Esophagus muscularis mucosa (tissue), 4 donors: ENCODE measurements at places on chromosomes 2 and 18. TPM values are rescaled to one million over a fixed set of nuclear protein-coding genes. Genes with fewer than 3 reads are reported as not detected.

DNA sequence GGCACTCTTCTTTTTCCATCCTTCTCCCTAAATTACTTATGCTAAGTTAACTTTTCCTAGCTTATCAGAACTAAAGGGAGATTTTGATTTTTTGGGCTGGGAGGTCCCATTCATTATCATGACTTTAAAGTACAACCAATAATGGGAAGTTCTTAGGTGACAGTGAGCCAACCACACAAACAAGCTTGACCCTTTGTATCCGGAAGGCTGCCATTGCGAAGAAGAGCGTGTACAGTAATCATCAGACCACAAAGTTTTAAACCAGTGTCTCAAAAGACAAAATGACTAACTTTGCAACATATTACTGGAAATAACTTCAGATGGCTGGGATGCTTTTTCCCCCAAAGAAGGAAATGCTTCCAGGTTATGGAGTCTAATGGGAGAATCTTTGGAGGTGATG, 298.1 kb downstream of the TGIF1 start:
- no peak for DNase-seq

DNA sequence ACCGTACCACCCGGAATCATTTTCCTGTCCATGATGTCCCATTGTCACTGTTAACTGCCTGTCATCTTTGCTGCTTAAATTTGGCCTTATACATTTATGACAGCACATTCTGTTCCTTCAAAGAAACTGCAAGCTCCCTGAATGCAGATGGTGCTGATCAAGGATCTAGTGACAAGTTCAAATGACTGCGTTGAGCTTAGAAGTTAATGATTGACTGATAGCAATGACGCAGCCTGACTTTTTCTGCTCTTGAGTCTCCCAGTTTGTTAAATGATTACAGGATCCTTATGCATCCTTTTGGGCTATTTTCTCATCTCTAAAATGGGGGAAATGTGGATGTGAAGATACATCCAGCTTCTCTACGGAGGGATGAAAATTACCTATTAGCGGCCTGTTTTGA, 159.0 kb downstream of the DCC start:
- no peak for DNase-seq

- no peak for DNase-seq
Measured at GRCh38 chr2:188345020-188345419, 53.3 kb downstream of the GULP1 start.

- no peak for DNase-seq
Measured at GRCh38 chr2:138333677-138334076, 167.9 kb upstream of the SPOPL start.

GRCh38 chr2:36567711-36568408, 30.1 kb downstream of the FEZ2 start:
- no peak for DNase-seq

- DNase-seq: peak; percentile 89
Measured at GRCh38 chr18:61901323-61901986, 8.6 kb upstream of the RNF152 start.

GRCh38 chr2:24826773-24827145, 33.5 kb downstream of the CENPO start:
- no peak for DNase-seq

DNA sequence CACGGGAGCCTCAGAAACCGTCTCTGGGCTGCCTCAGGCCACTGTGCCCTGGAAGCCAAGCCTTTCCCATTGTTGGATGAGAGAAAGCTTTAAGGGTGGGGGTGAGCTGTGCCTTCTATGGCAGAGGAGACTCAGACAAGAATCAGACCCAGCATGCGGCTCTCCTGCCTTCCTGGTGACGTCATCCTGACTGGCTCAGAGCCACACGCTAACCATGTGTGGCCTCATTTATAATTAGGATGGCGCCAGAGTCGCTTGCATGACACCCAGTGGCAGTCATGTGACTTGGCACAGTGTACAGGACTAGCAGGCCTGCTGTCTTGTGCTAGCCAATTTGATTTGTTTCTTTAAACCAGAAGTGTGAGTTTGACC, 99.1 kb downstream of the SH3BP4 start:
- DNase-seq: peak; percentile 94

DNA sequence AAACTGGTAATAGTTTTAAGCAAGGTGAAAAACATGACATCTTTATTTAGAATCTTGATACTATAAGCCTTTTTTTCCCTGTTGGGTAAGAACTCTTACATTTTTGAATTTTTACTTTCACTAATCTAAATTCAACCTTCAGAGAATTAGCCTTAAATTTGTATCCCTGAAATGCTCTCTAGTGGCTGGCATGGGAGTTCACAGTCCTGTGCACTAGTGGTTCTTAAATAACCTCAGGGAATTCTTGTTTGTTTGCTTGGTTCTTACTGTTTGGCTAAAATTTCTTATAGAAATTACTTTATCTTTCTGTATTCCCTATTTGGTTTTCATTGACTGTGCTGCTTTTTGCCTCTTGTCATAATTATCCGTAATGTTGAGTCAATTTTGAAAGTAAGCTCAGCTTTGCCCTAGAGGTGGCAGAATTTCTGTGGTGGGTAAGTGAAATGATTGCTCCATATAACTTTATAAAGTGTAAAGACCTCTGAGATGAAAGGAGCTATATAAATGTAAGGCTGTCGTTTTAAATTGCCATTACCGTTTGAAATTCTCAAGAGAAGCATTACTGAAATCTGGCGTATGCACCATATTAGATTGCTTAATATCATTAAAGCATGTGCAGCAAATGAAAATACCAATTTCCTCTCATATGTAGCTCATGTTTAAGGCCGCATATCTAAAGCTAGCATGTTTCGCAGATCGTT, 391.3 kb upstream of the FIGN start:
- no peak for DNase-seq

- peak; percentile 79 for DNase-seq
Measured at GRCh38 chr2:238966072-238966937, 118.4 kb downstream of the TWIST2 start.

DNA sequence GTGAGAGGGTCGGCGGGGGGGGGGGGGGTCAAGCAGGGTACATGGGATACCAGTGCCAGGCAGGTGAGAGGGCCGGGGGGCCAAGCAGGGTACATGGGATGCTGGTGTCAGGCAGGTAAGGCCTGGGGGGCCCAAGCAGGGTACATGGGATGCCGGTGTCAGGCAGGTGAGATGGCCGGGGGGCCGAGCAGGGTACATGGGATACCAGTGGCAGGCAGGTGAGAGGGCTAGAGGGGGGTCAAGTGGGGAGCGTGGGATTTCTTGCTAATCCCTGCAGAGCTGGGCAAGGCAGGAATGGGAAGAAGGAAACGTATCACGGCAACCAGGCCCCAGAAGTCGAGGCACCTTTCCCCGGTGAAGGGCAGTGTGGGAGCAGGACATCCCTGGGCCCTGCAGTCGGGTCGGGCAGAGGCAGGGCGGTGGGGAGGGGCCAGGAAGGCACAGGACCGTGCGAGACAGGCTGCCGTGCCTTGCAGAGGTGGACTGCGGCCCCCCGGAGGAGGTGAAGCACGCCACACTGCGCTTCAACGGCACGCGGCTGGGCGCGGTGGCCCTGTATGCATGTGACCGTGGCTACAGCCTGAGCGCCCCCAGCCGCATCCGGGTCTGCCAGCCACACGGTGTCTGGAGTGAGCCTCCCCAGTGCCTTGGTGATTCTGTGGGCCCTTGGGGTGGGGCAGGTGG, 49.3 kb downstream of the MTERF4 start:
- DNase-seq: no peak

- no peak for DNase-seq
Measured at GRCh38 chr2:215439404-215439803, 3.5 kb upstream of the FN1 start.

DNA sequence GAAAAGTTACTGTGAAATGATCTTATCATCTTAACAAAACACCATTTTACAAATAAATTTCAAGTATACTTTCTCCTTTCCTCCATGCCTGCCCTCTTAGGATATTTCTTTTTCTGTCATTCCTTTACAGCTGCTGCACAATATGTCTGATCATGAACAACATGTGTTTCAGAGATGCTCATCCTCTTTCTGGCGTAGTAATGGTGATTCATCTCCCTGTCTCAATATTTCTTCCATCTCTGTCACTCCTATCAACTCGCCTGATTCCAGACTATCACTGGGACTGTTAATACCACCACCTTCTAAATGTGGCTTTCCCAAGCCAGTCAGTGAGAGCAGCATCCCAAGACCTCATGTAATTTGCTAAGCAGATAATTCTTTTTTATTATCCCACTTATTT, 290.5 kb downstream of the GULP1 start:
- DNase-seq: no peak

DNA sequence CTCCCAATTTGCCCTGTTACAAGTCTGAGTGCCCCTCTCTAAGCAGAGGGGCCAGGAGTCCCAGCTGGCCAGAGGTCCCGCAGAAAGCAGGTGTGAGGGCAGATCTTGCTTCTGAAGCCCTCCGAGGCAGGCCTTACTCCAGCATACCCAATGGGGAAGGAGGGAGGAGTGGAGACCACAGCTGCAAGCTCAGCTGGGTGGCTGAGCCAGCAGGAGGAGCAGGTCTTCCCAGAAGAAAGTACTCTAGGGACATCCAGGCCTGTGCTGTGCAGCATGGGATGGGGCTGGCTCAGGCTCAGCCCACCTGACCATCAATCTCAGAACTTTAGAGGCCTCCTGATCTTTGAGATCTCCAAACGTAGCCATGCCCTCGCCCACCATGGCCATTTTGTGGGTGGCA, 31.3 kb downstream of the PLB1 start:
- no peak for DNase-seq

DNA sequence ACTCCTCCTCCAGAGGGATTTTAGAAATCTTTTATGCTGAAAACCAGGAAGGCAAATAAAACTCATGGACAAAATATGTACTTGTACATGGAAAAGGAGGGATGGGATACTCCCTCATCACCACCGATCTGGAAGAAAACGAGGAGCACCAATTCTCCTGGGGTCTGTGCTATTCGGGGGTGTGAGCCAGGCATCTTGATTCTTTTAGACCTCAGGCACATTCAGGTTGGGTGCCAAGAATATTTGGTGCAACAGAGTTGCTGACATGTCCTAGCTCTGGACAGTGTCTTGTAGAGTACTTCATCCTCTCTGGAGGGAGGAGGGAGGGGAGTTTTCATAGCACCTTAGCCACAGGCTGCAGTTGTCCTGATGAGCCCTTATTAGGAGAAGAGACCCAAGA, 163.0 kb downstream of the PRKCE start:
- DNase-seq: no peak

DNA sequence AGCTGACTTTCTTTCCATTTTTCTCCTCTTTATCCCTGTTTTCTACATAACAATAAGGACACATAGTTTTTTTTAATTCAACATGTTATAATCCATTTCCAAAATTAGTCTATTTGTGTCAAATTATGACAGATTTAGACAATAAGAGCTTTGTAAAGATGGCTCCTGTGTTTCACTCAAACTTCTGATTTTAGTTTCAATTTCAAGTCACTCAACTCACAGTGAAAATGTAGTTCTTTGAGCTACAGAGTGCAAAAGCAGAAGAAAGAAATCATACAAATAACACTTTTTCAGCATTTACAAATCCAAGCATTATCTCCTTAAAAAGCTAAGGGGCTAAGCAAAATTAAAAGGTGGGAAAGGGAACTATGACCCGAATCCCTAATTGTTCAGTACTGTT, 340.7 kb upstream of the TRIB2 start:
- DNase-seq: no peak

- no peak for DNase-seq
Measured at GRCh38 chr2:46163804-46164528, 133.2 kb upstream of the EPAS1 start.

DNA sequence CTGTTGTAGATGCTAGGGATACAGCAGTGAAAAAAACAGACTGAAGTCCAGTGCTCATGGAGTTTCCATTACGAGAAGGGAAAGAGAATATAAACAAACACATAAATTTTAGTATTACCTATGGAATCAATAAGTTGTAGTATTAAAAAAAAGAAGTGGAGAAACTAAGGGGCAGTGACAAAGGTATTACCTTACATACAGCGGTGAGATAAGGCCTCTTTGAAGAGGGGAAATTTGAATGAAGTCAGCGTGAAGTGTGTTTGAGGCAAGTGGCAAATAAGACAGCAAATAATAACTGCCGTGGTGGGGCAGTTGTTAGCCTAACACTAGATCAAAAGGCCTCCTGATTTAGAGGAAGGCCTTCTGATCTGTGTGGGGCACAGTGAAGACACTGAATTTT, 57.9 kb downstream of the TLK1 start:
- DNase-seq: no peak

- DNase-seq: no peak
Measured at GRCh38 chr2:72185206-72185605, 37.5 kb upstream of the CYP26B1 start.

DNA sequence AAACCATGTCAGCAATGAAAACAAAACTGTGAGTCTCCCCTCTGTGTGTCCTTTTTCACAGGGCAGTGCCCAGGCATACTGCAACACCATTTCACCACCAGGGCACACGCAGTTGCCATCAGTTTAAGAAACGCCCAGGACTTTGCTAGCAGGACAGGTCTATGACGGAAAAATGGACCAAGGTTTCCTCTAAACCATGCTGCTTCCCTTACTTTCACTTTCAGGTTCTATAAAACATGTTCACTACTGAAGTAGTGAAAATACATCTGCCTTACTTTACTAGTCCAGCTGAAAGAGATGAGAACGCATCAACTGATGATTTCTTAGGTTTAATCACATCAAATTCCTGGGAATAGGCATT, 110.5 kb downstream of the TCF4 start:
- no peak for DNase-seq

- no peak for DNase-seq
Measured at GRCh38 chr18:13649397-13650390, 76.7 kb downstream of the FAM210A start.

- peak; percentile 47 for DNase-seq
Measured at GRCh38 chr2:19300961-19301360, 57.5 kb downstream of the OSR1 start.

GRCh38 chr2:106059416-106060065, 134.6 kb downstream of the UXS1 start:
- DNase-seq: no peak

- no peak for DNase-seq
Measured at GRCh38 chr2:45192991-45193390, 183.7 kb upstream of the SIX2 start.

DNA sequence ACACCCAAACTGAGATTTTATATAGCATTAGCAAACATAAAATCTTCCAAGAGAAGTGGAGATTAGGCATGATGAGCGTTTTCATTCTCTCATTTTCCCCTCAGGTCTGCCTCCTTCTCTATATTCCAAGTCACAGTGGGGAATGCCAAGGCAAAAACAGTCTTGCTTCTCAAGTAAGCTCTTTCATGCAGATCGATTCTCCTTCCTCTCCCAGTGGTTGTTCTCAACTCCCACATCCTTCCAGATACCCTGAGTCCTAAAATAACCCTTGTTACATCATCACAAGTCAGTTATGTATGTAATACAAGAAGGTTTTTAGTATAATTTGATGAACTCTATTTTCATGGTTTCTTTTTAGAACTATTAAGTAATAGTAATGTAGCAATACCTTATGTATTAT, 150.6 kb downstream of the TXNL1 start:
- no peak for DNase-seq

GRCh38 chr2:42073739-42074503, 26.1 kb downstream of the PKDCC start:
- no peak for DNase-seq

GRCh38 chr18:29271501-29271900, 1094.6 kb upstream of the CDH2 start:
- DNase-seq: no peak

The MOB1A gene
- total RNA-seq: 108 TPM

The IL37 gene
- total RNA-seq: not detected

The EMILIN1 gene
- total RNA-seq: 288 TPM

The OTOS gene
- not detected for total RNA-seq

The ALPI gene
- 0.17 TPM for total RNA-seq

The FBXO15 gene
- total RNA-seq: not detected

The FBXO48 gene
- total RNA-seq: 0.46 TPM

The GRB14 gene
- 5.3 TPM for total RNA-seq

The ANKRD29 gene
- total RNA-seq: 9.6 TPM

The C2orf15 gene
- not detected for total RNA-seq

The MATN3 gene
- 0.80 TPM for total RNA-seq
